Urinary bladder (tissue), 4 donors: ENCODE measurements at places on chromosomes 4 and X.

DNA sequence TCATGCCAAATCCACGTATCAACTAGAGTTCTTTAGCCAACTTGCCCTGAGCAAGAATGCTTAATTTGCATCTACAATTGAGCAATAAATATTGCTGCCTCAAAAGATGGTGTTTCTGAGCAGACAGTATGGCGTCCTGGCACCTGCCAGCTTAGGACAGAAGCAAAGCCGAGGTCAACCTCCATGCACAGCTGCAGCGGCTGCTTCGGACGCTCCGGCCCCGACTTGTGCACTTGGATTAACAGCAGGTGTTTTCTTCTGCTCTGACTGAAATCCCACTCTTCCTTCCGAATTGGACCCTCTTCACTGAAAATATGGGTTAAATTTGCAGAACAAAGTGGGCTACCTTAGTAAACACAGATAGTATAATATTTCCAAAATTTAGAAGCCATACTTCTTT is 215.2 kb upstream of the ETNPPL start:
- DNase-seq = no peak

DNA sequence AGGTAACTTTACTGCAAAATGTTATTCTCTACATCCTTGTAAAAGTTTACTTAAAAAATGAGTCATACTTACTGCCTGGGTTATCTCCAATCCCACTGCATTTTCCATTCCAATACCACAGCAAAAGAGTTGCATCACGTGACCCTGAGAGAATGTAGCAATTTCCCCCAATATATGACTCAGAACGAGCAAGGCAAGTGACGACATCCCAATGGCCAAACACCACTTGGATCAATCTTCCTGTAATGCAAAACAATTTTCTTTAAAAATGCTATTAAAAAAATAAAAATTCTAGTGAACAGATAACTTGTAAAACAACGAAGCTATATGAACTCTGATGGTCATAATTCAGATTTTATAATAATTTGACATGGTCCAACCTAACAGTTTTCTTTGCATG is 224.3 kb downstream of the DCLK2 start:
- no peak for DNase-seq

DNA sequence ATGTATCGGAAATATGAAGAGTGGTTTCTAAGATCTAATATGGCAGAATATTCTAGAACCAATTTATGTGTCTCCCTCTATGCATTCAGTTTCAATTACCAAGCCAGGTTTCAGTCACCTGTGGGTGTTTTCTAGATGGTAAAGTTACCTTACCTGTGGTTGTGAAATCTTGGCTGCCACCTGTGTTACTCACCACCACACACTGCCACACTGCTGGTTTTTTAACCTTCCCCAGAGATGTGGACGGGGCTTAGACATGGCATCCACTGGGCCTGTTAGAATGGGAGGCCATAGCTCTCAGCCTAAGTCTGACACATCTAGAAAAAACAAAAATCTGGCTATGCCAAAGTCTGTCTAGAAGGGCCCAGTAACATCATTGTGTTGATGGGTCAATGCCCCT is 896.5 kb upstream of the PABPC4L start:
- DNase-seq = no peak

GRCh38 chr4:133145758-133146573 is 3.1 kb upstream of the PCDH10 start:
- DNase-seq = no peak

DNA sequence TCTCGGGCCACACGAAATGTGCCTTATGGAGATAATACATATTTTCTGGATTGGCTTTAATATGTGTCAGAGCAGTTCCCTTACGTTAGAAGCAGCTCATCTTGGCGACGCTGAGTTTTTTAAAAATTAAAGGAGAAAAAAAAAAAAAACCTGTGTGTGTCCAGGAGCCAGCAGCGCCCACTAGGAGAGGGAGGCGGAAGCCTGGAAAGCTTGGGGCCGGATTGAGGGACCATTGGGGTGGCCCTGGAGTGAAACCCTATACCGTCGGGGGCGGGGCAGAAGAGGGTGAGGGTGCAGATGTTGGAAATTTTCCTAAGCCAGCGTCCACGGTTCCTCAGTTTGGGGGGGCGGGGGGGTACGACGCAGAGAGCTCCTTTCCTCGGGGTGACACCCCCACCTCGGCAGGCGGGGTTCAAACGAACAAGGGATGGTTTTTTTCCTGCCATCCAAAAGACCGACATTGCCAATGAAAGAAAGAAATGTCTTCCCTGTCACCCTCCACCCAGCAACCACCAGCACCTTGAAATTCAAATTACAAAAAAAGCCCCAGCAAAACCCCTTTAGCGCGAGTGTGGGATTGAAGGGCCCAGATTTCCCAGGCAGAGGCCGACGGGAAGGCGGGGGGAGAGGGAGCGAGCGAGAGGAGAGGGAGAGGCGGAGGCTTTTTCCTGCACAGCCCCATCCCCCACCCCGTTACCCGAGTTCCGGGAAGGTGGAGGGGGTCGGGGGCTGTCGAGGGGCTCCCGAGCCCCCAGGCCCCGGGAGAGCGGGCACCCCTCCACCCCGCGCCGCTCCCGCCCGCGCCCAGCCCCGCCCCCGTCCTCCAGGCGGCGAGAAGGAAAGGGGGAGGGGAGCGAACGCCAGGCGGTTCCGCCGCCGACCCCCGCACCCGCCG is 859 bp downstream of the SMARCA1 start:
- DNase-seq = no peak

DNA sequence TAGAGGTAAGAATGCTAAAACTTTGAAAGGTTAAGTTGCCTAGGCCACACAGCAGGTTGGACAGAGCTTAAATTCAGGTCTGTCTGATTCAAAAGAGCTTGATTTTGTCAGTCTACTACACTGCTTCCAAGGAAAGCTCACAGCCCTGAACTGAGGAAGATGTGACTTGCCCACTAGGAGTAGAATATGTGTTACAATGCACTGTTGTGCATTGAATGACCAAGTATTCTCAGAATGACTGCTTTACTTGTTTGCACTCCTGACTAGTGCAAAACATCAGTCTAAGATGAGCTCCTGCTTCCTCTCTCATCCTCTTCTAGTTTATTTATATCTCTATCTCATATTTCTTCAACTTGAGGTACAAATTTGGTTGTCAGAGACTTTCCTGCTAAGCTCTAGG is 56.2 kb downstream of the AWAT2 start:
- DNase-seq = no peak

DNA sequence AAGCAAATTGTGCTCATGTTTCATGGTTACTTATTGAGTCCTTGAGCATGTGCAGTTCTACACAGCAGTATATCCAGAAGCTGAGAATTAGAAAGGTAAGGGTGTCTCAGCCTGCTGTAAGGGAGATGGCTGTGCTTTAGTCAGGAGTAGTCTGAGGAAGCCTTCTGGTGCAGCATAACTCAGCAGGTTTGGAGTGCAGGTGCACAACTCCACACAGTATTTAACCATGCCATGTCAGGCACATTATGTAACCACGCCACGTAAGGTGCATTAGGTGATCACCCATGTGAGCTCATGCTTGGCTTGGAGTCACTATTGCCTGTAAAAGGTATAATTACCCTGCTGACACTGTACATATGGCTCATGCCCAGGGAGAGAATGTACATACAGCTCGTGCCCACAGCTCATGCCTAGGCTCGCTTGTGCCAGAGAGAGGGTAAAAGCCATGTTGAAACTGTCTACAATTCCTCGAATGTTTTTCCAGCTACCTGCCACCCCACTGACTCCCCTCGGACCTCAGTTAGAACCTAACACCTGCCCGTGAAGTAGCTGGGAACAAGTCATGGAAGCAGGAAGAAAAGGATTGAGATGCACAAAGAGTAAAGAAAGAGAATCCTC is 37.8 kb downstream of the UCHL1 start:
- no peak for DNase-seq

DNA sequence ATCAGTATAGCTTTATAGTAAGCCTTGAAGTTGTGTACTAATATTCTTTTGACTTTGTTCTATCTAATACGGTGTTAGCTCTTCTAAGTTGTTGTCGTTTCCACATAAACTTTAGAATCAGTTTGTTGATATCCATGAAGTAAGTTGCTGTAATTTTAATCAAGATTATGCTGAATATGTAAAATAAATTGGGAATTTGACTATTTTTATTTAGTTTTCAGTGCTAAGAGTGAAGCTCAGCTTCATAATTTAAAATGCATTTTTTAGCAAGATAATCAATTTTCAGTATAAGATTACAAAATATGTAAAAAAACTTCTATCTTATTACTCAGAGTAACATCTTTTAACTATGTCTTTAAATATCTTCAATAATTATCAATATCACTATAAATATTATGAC is 1374.8 kb downstream of the PCDH7 start:
- DNase-seq = no peak

DNA sequence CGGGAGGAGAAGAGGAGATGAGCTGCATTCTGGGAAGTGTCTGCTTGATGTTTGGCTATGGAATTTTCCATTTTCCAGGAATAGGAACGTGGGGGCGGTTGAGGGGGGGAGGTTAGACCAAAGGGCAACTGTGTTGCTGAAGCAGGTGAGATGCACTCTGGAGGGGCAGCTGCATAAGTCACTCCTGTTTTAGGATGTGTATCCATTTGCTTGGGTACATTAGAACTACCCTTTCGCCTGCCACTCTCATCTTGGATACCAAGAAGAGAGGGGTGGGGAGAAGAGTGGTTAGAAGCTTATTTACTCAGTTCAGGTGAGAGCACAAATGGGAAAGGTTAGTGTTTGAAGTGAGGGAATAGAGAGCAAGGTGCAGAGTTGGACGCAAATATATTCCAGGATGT is 934 bp upstream of the GPR119 start:
- no peak for DNase-seq

DNA sequence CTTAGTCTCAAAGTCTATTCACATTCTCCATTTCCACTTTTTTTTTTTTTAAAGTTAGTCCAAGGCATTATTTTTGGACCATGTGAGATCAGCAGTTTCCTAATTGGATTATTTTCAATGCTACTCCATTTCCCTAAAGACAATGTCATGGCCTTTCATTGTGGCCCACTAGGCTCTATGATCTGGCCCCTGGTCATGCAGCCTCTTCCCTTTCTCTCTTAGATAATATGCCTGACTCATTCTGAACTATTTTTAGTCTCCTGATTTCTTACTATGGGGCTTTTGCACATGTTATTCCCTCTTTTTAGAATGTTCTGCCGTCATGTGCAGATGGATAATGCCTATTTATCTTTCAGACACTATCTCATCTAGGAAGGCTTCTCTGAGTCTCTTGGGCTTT is 157.3 kb downstream of the TMA16 start:
- DNase-seq = no peak

DNA sequence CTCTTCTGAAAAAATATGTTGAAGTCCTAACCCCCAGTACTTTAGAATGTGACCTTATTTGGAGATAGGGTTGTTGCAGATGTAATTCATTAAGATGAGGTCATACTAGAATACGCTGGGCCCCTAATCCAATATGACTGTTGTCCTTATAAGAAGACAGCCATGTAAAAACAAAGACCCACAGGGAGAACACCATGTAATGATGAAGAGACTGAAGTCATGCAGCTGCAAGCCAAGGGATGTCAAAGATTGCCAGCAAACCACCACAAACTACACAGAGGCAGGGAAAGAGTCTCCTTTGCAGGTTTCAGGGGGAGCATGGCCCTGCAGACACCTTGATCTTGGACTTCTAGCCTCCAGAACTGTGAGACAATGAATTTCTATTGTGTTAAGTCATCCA is 37.4 kb downstream of the CXorf58 start:
- no peak for DNase-seq

GRCh38 chr4:101101072-101101471 is 246.3 kb downstream of the PPP3CA start:
- DNase-seq = no peak

- DNase-seq = no peak
Observed at GRCh38 chrX:72478853-72479252, 93.8 kb downstream of the HDAC8 start.

- no peak for DNase-seq
Observed at GRCh38 chr4:186712690-186713089, 11.0 kb downstream of the FAT1 start.

- no peak for DNase-seq
Observed at GRCh38 chr4:10013722-10014121, 7.6 kb downstream of the SLC2A9 start.

DNA sequence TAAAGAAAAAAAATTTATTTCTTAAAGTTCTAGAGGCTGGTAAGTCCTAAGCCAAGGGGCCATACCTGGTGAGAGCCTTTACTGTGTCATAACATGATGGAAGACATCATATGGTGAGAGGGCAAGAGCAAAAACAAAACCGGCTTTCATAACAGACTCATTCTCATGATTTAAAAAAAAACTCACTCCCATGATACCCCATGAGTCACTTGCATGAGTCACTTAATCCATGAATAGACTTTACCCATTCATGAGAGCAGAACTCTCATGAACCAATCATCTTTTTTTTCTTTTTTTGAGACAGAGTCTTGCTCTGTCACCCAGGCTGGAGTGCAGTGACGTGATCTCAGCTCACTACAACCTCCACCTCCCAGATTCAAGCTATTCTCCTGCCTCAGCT is 369.7 kb upstream of the DIAPH2 start:
- DNase-seq = no peak

DNA sequence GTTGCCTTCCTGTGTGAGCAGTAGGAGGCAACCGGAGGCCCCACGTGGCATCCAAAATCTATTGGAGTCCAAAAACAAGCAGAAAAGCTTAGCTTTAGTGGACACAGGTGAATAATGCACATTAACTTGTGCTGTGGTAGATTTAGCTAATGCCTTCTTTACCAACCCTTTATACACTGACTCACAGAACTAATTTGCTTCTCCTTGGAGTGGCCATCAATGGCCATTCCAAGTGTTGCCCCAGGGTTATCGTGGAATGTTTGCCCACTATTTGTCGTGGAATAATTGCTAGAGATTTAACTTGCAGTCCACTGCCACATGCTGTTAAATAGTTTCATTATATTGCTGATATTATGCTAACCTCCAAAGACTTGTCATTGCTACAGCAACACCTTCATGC is 729.1 kb downstream of the STPG2 start:
- DNase-seq = no peak

GRCh38 chrX:48864210-48864609 is 28.8 kb upstream of the PCSK1N start:
- DNase-seq = no peak

- no peak for DNase-seq
Observed at GRCh38 chrX:154812341-154813101, 7.2 kb upstream of the MPP1 start.

DNA sequence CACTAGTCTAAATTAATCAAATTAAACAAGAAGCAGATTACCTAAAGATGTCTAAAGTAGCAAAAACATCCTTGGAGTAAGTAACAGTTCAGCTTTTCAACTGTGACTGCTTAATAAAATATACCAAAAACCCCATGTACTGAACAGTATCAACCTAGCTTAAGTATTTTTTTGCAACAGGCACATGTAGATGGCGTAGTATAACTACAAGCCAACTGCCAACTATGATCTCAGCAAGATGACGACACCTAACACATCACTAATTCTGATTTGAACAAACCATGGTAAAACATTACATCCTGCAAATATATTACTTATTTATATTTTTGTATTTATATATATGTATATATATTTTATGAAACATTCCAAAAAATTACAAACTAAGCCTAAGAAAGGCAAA is 24.5 kb downstream of the DHX15 start:
- no peak for DNase-seq

DNA sequence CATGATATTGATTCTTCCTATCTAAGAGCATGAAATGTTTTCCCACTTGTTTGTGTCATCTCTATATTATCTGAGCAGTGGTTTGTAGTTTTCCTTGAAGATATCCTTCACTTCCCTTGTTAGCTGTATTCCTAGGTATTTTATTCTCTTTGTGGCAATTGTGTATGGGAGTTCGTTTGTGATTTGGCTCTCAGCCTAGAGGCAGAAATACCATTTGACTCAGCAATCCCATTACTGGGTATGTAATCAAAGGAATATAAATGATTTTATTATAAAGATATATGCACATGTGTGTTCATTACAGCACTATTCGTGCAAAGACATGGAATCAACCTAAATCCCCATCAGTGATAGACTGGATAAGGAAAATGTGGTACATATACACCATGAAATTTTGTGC is 172.7 kb upstream of the IL15 start:
- DNase-seq = no peak
